Left lobe of liver (tissue), 2 donors: ENCODE measurements at places on chromosomes 12 and 14. TPM values are rescaled to one million over a fixed set of nuclear protein-coding genes. Genes with fewer than 3 reads are reported as not detected.

DNA sequence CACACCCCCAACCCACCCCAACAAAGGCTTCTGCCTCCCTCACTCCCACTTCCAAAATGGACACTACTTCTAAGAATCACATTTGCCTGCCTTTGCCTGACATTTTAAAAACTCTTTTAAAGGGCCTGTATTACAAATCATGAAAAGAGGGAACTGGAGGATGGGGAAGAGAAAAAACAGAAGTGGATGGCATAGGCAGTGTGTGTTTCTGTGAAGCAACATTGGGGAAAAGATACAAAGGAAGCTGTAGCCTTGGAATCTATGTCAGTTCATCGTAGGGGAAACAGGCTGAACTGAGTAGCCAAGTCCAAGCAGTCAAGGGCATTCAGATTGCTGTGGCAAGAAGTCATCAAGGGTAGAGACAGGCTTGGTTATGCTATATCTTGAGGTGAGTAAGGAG lies 273.9 kb downstream of the BTG1 start:
- no peak for DNase-seq

GRCh38 chr12:9378430-9378835 lies 170.2 kb upstream of the PZP start:
- no peak for DNase-seq

- no peak for DNase-seq
Observed at GRCh38 chr14:103597623-103598377, 31.2 kb upstream of the KLC1 start.

DNA sequence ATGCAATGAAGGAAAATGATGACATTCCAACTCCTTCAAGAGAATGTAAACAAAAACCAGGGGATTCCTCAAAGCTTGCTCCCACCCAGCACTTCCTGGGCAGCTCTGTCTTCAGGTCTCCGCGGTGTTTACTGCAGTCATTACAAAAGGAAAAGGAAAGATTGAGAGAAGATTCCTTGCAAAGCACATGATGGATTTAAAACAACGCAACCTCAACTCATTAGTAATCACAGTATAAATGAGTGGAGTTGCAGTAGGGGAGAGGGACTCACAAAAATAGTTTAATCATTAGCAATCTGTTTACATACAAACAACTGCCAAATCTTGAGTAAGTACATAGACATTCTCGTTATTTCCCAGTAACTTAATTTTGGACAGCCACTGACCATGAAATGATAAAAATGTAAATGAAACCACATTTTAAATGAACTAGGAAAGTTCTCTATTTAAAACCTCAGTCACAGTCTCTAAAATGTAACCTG lies 49.7 kb upstream of the OVCH1 start:
- DNase-seq: no peak

- no peak for DNase-seq
Observed at GRCh38 chr12:28893365-28893764, 255.7 kb upstream of the FAR2 start.

Gene KRT75
- total RNA-seq: not detected

GRCh38 chr12:30796313-30796780 lies 41.6 kb upstream of the CAPRIN2 start:
- DNase-seq: no peak

Gene CLECL1
- 0.38 TPM for total RNA-seq

- no peak for DNase-seq
Observed at GRCh38 chr12:75853626-75854025, 177.9 kb downstream of the PHLDA1 start.
